ENCODE measurements at places on chromosomes 11 and 22.
A peak's percentile ranks its signal among the peaks of the same experiment; 100 is the strongest.

DNA sequence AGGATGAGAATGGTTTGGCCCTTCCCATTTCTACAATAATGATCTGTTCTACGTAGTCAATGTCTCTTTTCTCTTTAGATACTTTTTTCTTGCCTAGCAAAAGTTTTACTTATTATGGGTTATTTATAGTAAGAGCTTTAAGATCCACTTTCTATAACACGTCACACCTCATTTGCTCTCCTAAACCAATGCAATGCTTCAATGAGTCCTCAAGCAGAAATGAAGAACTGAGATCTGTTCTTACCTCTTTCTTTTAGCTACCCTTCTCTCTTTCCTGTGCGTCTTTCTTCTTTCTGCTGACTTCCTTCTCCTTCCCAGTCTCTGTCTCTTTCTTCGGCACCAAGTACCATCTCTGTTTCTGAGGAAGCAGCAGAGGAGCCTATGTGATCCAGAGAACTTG is 61.8 kb downstream of the SNX19 start:
- DNase-seq = no peak

DNA sequence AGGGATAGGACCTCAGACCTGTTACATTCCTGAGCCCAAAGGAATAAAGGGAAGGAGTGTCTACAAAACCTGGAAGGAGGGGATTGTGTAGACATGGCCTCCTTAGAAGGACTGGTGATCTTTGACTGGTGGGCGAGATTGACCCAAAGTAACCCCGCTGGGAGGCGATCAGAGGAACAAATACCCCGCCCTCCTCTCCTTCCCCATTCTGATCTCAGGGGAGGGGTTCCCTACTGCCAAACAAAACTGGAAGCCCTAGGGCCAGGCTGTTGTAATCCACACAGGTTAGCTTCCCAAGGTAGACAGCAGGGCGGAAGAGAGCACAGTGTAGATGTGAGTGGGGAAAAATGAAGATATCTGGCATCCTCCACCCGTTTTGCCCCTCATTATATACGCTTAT is 24.7 kb downstream of the NCF4 start:
- DNase-seq = no peak

- DNase-seq = no peak
Observed at GRCh38 chr11:119687373-119688046, 41.5 kb downstream of the NECTIN1 start.

GRCh38 chr22:17268501-17269223 is 49.4 kb upstream of the ADA2 start:
- no peak for DNase-seq

- peak; percentile 91 for DNase-seq
Observed at GRCh38 chr22:43126501-43127165, 16.1 kb downstream of the BIK start.

DNA sequence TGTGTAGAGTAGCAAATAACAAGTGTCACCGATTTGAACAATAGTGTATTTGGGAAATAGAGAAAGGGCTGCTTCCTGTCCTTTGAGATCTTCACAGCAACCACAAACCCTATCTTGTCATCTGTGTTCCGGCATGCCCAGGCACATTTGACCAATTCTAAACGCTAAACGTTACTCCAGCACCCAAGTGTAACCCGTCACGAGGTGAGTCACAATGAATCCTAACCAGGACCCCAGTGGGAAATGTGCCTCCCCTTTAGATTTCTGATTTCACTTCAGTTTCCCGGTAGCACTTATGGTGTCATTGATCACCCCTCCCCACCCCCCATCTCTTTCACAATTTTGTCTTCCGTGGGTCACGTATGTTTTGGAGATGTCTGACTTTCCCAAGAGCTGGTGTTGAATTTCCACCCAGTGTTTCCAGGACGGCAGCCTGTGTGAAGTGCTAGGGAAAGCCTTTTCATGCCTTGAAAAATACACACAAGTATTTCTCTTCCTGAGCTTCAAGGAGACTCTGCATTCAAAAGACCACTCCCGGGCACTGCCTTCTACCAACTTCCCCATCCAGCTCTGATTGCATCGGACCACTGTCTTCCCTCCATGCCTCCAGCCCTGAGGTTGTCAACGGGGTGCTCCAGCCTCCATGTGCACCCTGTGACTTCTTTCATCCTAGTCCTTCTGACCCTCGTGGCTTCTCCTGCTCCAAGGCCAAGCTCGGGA is 10.5 kb upstream of the C11orf24 start:
- DNase-seq = no peak

DNA sequence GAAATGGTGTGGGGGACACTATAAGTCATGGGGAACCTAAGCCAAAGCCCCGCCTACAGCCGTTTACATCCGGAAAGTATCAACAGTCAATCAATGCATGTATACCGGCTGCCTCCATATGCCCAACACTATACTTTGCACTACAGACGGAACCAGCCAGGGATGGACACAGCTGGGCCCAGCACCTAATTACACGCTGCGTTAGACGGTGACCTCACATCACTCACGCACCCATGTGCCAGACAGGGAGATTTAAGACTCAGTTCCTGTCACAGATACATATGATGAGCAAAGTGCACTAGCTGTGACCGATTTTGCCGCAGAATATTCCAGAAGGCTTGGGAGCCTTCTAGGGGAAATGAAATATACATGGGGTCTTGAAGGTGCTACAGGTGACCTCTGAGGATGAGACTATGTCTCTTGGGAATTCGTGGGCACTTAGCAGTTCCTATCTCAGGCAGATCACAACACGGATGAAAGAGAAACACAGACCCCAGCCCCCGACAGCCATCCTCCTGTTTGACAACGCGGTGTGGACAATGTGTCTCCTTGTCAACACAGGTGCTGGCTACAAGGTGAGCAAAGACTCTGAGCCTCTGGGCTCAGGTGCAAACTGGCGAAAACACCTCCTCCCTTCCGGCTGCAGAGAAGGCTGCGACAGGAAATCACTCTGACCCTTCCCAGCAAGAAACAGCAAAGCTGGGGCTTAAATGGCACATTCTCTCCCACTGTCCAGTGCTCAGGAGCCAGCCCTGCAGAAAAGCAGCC is 8.0 kb downstream of the AHNAK start:
- DNase-seq = no peak

DNA sequence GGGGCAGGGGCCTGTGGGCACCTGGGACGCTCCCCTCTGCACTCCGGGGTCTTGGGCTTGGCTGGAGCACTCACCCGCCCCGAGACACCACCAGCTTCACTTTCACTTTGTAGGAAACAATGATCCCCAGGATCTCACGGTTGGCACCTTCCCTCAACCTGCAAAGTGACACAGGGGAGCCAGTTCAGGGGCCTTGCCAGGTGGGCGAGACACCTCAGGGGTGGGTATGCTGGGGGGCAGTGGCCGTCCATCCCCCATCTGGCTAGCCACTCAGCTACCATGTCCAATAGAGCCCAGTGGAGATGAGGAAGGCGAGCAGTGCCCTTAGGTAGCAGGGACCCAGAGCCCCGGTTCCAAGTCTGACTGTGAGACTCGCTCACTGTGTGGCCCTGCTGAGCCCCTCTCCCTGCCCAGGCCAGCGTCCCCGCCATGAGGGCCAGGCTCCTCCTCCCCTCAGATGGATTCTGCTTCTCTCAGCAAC is 32.3 kb downstream of the TPBGL start:
- DNase-seq = no peak

GRCh38 chr11:2101171-2101675 is 38.0 kb downstream of the IGF2 start:
- DNase-seq = no peak

DNA sequence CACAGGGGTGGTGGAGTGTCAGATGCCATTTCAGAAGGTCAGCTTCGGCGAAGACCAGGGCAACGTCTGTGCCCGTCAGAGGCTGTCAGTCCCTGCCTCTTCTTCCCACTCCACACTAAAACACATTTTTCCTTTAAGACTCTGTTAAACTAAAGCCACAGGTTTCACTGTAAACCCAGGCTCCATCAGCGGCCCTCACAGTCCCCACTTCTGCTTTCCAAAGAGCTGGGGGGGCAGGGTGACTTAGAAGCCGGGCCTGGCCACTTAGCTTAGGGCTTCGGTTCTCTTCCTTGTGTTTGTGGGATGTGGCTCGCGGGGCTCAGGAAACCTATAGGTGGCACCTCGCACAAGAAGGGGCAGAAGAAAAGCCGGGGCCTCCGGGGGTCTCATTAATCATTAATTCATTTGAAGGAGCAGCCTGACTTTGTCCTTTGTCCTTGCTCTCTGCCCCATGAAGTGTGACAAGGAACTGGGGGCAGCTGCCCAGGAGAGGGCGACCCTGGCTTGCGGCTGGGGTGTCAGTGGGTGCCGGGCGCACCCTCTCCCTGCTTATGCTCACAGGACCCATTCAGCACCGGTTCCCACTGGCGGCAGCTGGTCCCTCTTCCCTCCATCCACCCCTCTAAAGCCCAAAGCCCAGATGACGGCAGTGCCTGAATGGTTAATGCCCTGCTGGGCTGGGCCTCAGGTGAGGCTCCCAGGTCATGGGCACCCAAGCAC is 4.1 kb downstream of the SLC25A45 start:
- no peak for DNase-seq

- no peak for DNase-seq
Observed at GRCh38 chr22:46031965-46032851, 55.2 kb upstream of the WNT7B start.

DNA sequence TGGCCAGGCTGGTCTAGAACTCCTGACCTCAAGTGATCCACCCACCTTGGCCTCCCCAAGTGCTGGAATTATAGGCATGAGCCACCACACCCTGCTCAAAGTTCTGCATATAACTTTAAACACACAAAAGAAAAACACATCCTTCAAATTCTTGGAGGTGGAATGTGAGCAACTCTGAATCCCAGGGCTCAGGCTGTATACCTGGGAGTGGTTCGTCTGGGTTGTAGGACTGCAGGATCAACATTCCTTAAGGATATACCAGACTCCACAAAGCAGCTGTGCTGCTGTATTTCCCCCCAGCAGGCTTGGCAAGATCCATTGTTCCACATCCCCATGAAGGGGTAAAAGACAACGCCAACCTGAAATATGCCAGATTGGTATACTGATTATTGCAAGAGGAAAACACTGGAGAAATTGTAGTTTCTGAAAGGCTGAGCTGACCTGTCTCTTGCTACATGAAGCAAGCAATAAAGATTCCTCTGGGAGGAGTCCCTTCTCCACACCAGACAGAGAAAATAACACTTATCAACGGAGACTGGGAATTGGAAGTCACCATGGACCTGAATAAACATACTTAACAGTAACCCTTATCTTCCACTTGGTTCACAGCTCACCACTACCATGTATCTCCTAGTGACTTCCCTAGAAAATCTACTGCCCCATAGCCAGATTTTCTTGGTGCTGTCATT is 12.2 kb upstream of the RPS3 start:
- DNase-seq = no peak
